Right atrium auricular region (tissue), 2 donors: ENCODE measurements at places on chromosomes 5 and 9. TPM values are rescaled to one million over a fixed set of nuclear protein-coding genes. Genes with fewer than 3 reads are reported as not detected.

- DNase-seq = no peak
Measured at GRCh38 chr5:145178641-145179523, 656.3 kb downstream of the PRELID2 start.

GRCh38 chr5:125525356-125525755, 778.9 kb upstream of the ZNF608 start:
- DNase-seq = no peak

DNA sequence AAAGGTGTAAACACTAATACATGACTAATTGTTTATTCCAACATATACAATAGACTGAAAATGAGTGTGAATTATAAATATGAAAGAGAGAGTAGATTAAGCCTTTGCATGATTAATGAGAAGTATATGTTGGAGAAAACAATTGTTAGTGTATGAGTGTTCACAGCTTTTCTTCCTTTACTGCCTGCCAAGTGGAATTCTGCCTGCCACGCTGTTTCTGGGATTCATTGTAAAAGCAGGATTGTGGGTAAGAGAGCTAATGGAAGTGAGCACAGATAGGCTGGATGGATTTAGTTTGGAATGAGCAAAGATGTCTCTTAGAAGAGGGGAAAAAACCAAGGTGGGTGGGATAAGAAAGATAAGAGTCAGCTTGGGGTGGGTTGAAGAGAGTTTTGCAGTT, 129.6 kb upstream of the NMUR2 start:
- no peak for DNase-seq

DNA sequence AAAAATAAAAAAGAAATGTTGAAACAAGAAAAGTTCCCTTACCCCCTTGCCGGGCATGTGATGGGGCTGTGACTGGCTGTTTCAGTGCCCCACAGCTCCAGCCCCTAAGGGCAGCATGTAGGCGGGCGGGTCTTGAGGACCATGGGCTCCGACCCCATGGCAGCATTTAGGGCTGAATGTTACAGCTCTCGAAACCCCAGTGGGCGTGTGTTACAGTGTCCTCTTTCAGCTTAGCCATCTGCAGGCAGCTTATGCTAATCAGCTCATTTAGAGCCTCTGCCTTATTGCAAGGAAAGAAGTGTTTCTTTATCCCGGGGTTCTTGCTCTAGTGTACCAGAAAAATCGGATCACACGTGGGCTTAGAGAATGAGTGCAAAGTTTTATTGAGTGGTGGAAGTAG, 497.4 kb upstream of the CYLC2 start:
- DNase-seq = no peak

DNA sequence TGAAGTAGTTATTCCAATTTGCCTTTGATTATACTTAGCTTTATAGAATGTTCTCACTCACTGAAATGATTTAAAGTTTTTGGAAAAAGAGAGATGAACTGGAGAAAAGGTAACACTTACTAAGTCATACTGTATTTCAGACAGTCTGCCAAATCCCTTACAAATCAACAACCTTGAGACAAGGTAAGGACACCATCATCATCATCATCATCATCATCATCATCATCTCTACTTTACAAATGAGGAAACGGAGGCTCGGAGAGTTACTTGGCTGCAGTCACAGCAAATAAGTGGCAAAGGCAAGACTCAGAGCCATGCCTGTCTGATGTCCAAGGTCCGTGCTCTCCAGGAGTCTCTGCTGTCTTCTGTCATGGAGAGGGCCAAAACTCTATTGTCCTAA, 9.4 kb downstream of the GDA start:
- no peak for DNase-seq

DNA sequence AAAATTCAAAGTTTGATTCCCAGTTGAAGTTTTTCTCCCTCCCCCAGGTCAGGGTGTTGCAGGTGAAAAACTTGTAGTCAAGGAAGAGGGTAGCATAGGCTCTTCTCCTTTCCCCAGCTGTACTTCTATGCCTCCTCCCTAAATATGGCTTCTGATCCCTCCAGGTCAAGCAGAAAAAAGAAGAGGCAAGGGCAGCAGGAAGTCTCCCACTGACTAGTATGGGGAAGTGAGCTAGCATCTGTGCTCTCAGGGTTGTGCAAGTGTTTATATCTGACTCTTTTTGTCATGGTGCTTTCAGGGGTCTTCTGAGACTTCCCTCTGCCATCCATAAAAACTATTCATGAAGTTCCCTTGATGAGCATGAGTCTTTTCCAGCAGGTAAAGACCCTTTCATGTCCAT, 76.0 kb downstream of the ATPSCKMT start:
- DNase-seq = no peak

GRCh38 chr9:10911373-10911772, 298.6 kb upstream of the PTPRD start:
- DNase-seq = no peak

DNA sequence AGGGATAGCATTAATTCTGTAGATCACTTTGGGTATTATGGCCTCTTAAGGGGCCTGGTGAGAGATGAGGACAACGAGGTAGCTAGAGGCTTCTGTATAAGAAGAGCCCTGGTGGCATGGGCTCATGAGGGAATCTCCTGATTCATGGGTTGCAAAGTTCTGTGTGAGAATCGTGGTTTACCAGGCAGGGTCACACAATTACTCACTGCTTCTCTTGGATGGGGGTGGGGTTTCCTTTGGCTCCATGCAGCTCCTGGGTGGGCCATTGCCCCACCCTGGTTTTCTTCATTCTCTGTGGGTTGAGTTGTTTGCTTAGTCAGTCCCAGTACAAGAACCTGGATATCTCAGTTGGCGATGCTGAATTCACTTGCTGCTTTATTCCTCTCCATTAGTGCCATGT, 30.9 kb upstream of the TNFSF15 start:
- no peak for DNase-seq

DNA sequence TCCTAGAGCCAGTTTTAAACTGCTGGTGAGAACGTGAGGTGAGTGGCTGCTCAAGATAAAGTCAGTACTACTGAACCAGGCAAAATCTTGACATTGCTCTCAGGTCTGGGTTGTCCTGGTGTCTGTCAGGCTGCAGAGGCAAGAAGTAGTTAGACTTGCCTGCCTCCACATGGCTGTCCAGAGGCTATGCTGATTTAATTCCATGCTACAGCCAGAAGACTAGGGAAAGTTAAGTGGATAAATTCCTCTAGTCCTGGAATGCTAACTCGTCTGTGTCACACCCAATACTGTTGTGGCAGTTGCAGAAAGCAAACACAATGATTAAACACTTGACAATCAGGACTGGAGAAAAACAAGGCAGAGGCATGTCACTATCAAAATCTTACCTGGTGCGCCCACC, 118.9 kb downstream of the ACER2 start:
- DNase-seq = no peak

DNA sequence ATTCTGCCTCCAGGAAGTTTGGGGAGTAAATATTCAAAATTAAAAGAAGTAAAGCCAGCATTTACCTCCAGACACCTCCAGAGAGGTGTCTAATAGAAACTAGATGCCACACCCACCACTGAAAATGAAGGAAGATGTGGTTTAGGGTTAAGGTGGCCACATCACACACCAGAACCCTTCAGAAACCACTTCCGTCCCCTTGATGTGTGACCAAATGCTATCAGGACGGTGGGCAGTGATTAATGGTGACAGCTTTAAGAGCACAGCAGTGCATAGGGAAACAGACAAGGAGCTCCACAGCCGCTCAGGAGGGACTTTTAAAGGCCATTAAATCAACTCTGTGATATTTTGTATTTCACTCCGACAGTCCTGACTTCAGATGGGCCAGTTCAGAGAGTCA, 295.2 kb downstream of the BRINP1 start:
- DNase-seq = no peak

GRCh38 chr9:125691869-125692268, 15.1 kb downstream of the MAPKAP1 start:
- no peak for DNase-seq

GRCh38 chr5:180338001-180338707, 15.0 kb downstream of the GFPT2 start:
- no peak for DNase-seq

GRCh38 chr5:112247960-112248359, 171.1 kb downstream of the EPB41L4A start:
- DNase-seq = no peak

- no peak for DNase-seq
Measured at GRCh38 chr9:69122549-69123141, 51.4 kb upstream of the TJP2 start.

DNA sequence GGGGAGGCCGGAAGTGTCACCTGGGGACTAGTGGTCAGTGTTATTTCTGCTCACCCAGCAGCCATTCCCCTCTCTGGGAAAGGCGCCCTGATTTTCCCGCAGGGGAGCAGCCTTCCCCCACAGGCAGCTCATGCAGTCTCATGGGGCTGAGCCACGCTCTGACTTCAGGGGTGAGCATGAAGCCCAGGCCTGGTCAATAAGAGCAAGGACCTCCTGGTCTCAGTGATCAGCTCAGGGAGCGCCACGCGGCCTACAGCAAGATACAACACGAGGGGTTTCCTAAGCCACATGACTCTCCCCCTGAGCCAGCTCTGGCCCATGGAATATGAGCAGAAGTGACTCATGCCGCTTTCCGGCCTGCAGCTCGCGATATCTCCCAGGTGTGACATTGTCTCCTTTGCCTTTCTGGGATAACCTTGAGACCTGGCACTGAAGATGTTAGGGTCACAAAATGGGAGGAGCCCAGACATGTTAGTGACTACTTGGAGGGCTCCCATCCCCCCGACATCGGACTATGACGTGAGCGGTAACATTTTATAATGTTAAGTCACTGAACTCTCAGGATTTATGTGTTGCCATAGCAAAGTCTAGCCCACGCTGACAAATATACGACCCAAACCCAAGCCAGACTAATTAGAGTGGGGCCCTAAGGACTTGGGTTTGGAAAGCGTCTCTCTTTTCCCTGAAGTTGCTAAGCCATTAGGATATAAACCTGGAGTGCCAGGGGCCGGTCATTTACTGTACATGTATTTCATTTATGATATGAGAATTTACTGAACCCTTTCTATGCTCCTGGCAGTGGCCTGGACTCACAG, 46.5 kb upstream of the GFPT2 start:
- no peak for DNase-seq

DNA sequence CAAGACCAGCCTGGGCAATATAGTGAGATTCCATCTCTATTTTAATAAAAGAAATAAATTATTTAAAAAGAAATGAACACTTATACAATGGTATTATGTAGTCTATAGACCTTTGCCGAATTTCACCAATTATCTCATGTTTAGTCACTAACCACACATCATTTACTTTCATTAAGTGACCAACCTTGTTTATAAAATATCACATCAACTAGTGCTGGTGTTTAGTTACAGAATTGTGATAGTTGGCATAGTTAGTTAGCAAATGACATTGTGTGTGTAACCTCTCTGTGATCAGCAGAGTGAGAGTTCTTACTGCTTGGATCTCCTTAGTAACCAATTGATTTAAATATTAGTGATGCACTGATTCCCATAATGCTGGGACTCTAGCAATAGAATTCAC, 71.8 kb downstream of the PRR16 start:
- DNase-seq = no peak

DNA sequence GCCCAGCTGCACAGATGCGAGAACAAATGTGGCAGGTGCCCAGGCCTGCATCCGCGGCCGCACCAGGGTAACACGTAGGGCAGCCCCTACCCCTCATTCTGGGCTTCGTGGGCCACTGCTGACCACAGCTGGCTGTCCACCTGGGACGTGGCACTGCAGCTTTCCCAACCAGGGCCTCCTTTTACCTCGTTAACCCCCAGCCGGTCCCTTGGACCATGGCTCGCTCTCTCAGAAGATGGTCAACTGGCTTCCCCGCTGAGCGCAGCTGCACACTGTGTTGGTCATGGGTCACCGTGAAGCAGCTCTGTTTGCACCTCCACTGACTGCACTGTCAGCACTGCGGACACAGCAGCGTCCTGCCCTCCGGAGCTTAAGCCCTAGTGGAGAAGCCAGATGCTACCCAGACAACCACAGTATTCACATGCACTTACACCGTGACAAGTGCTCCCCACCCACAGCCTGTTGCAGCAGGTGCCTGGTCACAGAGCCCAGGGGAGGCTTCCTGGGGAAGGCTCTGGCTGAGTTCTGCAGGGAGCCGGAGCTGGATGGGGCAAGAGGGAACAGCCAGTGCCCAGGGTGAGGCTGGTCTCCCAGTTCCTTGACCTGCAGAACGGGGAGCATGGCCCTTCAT, 10.5 kb upstream of the PLEKHG4B start:
- peak; percentile 42 for DNase-seq

DNA sequence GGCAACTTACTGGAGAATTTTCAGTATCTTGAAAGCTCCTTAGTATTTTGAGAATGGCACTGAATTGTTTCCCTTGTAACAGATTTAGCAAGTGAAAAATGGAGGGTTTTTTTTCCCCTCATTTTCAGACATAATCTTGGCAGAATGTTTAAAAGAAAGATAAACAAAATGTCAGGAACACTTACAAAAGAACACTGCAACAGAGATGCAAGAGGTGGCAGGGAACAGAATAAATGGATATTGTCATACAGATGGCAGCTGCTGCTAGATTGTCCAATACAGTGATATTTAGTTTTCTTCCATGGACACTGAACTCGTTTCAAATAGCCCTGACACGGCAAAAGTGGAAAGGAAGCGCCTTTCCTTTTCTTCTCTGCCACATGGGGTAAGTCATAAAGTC, 76.9 kb upstream of the ZNF608 start:
- DNase-seq = no peak

- no peak for DNase-seq
Measured at GRCh38 chr5:178396796-178397720, 164.5 kb upstream of the PHYKPL start.

DNA sequence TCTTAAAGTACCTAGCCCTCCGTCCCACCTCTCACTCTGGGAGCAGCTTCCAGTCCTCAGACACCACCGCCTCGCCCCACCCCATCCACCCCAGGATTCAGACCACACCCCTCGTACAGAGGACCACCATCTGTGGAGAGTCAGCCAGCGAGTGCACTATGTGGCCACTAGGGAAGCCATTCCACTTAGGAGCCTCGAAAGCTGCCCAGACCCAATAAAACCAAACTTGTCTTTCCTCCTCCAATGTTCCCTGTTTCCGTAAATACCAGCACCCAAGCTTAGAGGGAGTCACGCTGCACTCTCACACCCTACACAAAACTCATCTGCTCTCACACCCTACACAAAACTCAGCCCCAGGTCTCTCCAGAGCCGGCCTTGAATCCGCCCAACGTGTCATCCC, 1.9 kb downstream of the GCNT4 start:
- DNase-seq = no peak

GRCh38 chr5:89695371-89695770, 714.2 kb downstream of the CETN3 start:
- DNase-seq = no peak

GRCh38 chr5:93186076-93186682, 394.8 kb downstream of the NR2F1-AS1 start:
- DNase-seq = no peak

The SLC36A3 gene
- not detected for total RNA-seq

The PCDHGC4 gene
- total RNA-seq = 1.7 TPM

The C5orf52 gene
- not detected for total RNA-seq

The ZNF608 gene
- total RNA-seq = 38.7 TPM

The CTNND2 gene
- total RNA-seq = 9.0 TPM

The PAPPA gene
- 5.7 TPM for total RNA-seq

The KCNT1 gene
- total RNA-seq = not detected

The C5orf34 gene
- total RNA-seq = 0.56 TPM

The PCDHB9 gene
- total RNA-seq = 1.7 TPM

The NAIP gene
- total RNA-seq = 8.8 TPM

The GOLM1 gene
- total RNA-seq = 12.4 TPM
